Erythroblast (primary cell): ENCODE measurements at places on chromosomes 13 and 19.
A peak's percentile ranks its signal among the peaks of the same experiment; 100 is the strongest.

DNA sequence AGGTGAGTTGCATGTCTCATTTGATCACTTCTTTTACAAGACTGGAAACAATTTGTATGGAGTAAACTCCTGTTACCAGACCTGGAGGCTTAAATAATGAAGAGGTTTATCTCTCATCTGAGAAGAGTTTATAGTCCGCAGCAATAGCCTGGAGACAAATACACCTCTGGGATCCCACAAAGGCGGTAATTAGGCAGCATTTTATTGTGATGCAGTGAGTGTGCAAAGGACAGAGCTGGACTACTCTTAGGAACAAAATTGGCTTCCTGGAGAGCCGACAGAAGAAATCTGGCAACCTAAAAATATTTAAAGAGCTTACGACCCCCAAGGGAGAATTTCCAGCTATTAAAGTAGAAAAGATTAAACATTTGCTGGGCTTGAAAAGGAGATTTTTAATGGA lies 11.8 kb upstream of the KATNAL1 start:
- no peak for DNase-seq

DNA sequence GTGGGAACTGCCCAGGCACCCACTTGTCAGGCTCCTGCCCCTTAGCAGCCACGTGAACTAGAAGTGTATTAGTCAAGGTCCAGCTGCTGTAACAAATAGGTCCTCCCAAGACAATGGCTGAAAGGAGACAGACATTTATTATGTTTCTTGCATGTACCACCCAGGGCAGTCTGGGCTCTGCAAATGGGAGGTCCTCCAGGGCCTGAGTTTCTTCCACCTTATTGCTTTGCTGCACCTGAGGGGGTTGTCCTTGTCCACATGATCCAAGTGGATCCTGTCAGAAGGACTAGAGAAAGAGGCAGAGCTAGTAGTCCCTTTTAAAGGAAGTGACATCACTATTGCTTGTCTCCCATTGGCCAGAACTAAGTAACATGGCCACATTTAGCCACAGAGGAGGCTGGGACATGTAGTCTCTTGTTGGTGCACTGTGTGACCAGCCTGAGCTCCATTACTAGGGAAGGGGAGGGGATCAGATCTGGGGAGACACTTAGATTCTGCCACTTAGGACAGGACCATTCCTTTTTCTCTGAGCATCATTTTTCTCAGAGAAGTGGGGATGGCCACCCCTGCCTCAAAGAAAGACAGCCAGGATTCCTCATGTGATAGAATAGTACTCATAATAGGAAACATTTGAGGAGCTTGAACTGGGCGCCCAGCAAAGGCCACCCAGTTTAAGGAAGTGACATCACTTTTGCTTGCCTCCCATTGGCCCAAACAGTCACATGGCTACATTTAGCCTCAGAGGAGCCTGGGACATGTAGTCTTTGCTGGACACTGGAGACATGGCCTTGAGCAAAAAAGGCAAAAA lies 15.1 kb downstream of the CC2D1A start:
- peak; percentile 49 for DNase-seq

GRCh38 chr19:33905937-33906577 lies 109.4 kb downstream of the KCTD15 start:
- no peak for DNase-seq

GRCh38 chr19:51203916-51204315 lies 21.0 kb upstream of the CD33 start:
- DNase-seq = no peak

GRCh38 chr19:49475995-49476880 lies 2.2 kb downstream of the FLT3LG start:
- DNase-seq = no peak

DNA sequence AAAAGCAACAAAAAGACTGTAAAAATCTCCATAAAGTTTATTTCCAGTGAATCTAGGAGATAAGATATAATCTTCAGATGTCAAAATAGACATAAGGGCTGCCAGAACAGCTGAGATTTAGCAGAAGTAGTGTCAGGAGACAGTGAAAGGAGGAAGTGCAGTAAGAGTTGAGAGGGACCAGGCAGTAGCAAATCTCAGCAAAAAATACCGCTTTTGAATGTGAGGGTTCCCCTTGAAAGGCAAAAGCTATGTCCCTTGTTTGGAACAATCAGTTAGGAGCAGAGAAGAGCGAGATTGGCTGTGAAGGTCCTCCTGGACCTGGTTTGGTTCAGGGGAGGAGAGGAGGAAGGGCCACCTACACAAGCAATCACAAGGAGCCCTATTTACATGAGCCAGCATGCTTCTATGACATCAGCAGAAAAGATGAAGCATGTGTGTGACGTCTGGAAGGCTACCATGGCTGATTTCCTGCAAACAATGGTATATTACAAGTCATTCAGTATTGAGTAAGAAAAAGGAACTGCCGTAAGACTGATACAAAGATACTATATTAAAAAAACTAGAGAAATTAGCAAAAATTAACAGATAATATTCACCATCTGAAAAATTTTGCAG lies 98.9 kb upstream of the SIAH3 start:
- no peak for DNase-seq

GRCh38 chr13:50671497-50671850 lies 172.0 kb downstream of the DLEU7 start:
- DNase-seq = no peak

DNA sequence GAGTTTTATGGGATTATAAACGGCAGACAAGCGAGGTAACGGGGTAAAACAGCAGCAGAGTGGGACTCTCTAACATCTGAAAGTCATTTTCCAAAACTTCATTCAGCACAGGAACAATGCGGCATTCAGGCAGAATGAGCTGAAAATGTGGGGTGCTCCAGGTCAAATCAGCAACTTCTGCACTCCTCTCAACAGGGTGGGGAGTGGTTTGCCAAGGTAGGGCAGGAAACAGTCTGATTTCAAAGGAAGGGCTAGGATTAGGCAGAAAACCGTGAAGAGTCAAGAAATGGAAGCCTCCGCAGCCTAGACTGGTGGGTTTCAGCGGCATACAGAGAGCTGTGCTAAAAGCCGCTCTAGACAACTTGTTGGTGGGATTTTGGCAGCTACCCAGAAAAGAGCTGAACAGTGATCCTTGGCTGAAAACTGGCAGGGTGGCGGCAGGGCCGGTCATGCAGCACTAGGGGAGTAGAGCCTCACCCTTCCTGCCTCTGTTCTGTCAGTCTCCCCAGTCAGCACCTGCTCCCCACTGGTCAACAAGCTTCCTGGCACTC lies 154.2 kb upstream of the KLF12 start:
- DNase-seq = no peak

GRCh38 chr13:75896271-75896670 lies 260.1 kb downstream of the LMO7 start:
- DNase-seq = no peak

- no peak for DNase-seq
These were observed 9.1 kb downstream of the TMEM150B start for GRCh38 chr19:55315956-55316525.

DNA sequence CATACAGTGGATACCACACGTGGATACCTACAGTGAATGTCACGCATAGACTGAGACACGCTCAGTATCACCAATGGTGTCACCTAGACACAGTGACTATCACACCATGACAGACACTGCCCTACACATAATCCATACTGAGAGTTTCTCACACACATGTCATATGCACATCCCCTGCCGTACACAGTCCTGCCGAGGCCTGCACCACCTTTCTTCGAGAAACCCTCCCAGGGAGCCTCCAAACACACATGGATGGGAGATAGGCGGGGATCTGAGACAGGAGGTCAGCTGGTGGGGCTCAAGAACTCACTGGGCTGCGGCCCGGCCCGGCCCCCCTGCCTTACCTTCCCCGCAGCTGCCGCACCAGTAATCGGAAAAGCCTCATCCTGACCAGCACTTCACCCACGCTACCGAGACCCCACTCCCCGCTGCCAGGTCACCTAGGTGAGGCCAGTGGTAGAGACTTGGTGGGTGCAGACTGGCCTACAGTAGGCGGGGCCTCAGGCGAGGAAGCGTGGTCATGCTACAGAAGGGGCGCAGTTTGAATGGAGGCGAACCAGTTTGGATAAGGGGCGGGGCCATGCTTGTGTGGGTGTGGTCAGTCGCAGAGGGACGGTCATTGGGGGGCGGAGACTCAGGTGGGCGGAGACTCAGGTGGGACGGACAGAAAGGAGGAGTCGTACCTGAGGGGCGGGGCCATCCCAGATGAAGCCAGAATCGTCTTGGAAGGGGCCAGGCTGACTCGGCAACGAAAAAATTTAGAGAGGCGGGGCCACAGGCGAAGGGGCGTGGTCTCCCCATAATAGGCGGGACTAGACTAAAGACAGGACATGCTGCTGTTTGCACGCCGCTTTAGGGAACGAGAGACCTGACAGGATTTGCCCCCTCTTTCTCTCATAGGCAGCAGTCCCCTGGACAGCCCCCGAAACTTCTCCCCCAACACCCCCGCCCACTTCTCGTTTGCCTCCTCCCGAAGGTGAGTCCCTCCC lies 2.1 kb downstream of the MAST1 start:
- DNase-seq = peak; percentile 92
